ENCODE measurements at places on chromosomes 3 and 15. TPM values are rescaled to one million over a fixed set of nuclear protein-coding genes. Genes with fewer than 3 reads are reported as not detected.

Gene BAHD1
- total RNA-seq = 27.4 TPM

Gene SEMA5B
- 0.26 TPM for total RNA-seq

Gene GABRR3
- not detected for total RNA-seq

Gene ADAMTS17
- 10.3 TPM for total RNA-seq

Gene ZBED2
- not detected for total RNA-seq

Gene GOLGA8G
- total RNA-seq = not detected

Gene TEX9
- total RNA-seq = not detected

Gene SUMF1
- 8.6 TPM for total RNA-seq

Gene BCL2A1
- not detected for total RNA-seq

Gene SPINK8
- not detected for total RNA-seq

Gene HACD3
- total RNA-seq = 4.5 TPM

Gene KLHL6
- total RNA-seq = 0.31 TPM

Gene RPL35A
- total RNA-seq = 442 TPM

Gene XYLB
- total RNA-seq = 0.49 TPM

Gene CLDN18
- not detected for total RNA-seq

Gene LMCD1
- 218 TPM for total RNA-seq

Gene MAP3K13
- 6.5 TPM for total RNA-seq

Gene SLC22A13
- 0.58 TPM for total RNA-seq

Gene PHLDB2
- 4.9 TPM for total RNA-seq

Gene CPOX
- 11.1 TPM for total RNA-seq
